Activated CD8-positive, alpha-beta memory T cell treated with anti-CD3 and anti-CD28 coated beads, Interleukin-2, amount 50 U/mL, for 4 hours (primary cell): ENCODE measurements at places on chromosomes 1 and 21.

GRCh38 chr1:82225421-82226185 lies 424.9 kb downstream of the ADGRL2 start:
- DNase-seq: no peak

DNA sequence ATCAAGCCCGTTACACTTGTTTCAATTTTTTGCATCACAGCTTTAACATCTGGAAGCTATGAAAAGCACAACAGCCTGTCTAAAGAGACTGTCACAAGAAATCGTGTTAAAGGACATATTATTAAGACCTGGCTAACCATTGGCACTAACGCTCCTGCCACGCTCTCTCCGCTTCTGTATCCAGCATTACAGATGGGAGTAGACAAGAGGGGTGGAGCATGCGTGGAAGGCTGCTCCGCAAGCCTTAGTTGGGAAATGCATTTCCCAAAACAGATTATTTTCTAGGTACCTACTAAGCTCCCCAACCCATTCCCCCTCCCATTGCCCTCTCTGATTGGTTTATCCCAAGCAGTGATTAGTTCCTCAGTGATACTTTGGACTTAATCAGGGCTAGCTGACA lies 72.4 kb downstream of the NTNG1 start:
- DNase-seq: no peak

GRCh38 chr1:19768353-19769210 lies 31.1 kb downstream of the TMCO4 start:
- no peak for DNase-seq

GRCh38 chr1:109927911-109928321 lies 17.3 kb downstream of the CSF1 start:
- DNase-seq: no peak

DNA sequence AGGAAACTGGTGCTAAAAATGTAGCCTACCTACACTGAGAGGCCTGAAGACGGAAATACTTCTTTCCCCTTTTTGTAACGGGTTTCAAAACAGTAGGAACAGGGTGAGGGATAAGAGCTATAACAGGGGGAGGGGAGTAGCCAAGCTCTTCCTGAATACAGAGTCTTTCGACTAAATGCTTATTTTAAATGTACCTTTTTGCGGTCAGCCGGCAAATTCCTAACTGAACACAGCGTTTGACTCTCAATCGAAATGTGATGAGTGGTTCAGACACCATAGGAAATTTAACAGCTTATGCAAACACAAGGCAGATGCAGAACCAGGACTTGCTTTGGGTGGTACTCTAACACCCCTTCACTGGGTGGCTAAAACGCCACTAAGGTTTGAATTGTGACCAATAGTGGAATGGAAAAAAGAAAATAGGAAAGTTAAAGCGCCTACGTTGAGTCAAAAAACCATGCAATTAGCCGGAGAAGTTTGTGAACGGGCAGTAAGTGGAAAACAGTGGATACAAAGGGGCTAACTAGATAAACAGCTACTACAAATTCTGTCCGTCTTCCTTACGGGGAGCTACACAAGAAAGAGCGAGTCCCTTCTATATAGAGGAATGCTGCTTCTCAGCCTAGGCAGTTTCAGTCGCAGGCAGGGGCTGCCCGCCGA lies 1.7 kb downstream of the EGLN1 start:
- DNase-seq: no peak

DNA sequence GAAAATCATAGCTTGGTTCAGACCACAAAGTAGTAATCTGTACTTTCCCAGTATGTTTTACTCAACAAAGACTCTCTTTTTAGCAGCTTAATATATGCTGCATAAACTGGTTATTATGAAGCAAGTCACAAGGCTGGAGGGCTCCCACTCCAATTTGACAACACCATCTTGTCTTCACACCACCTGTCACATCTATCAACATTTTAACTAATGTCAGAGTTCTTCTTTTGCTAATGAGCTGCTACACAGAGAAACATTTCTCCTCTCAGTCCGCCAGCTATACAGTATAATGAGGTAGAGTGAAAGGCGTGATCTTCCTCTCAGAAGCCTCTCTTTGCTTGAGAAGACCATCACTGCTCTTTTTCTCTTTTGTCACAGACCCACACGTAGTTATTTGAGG lies 230.1 kb downstream of the BARHL2 start:
- no peak for DNase-seq

- no peak for DNase-seq
Measured at GRCh38 chr21:41119901-41120300, 48.1 kb upstream of the BACE2 start.

DNA sequence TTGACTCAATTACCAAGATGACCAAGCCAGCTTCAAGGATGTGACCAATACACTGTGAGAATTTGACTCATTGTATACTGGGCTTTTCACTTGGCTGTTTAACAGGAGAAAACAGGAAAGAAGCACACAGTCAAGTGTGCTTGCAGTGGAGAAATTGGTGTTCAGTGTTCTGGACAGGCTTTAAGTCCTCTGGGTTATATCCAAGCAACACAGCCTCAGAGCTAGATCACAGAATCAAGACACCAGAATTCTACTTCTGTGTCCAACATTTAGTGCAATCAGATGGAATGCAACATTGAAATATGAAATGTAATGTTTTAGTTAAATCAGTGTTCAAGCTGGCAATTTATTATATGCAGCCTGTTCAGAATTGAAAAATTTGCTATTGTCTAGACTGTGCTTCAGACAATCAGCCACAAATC lies 694.4 kb downstream of the LTN1 start:
- DNase-seq: no peak

- DNase-seq: no peak
Measured at GRCh38 chr1:219304227-219305226, 130.8 kb downstream of the LYPLAL1 start.

DNA sequence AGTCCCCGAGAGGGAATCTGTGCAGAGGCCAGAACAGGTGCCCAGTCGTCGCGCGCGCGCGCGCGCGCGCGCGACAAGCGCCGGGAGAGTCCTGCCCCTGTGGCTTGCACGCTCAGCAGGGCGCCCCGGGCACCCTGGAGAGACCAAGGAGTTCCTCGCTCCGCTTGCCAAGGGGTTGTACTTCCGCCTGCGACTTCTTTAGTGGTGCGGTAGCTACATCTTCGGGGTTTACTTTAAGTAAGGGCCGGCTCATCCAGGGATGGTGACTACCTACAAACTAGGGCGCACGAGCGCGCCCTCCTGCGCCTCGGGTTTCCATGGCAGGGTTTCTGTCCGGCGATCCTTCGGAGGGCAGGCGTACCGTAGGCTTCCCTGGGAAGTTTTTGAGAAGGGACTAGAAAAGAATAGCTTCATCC lies 1.4 kb downstream of the LHX4 start:
- DNase-seq: no peak

GRCh38 chr21:35827004-35827403 lies 233.3 kb downstream of the SETD4 start:
- no peak for DNase-seq

DNA sequence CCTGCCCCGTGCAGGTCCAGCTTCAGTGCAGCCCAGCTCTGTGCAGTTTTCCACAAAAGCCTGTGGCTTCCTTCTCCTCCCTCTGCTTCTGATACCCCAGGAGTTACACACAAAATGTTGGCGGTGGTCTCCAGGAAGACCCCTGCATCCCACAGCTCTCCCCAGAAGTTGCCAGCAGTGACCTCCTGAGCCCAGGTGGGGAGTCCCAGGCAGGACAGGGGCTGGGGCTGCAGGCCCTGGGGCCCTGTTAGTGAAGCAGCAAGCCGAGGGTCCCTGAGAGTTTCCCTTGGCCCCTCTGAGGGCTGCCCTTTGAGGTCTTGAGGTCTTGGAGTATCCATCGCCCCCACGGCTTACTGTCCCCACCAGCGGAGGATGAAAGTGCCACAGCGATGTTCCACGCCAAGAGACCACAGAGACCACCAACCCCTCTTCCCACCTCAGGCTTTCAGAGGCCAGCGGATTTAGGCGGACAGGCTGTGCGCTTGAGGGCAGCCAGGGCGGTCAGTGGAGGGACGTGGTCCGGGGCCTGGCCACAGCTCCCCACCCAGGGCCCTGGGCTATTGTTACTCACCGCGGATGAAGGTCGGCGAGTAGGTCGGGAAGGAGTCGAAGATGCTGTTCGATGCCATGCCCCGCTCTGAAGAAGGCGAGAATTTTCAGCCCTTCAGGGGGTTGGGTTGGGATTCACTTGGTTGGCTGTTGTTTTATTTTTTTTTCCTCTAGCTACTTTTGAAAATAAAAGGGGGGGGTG lies 34.0 kb upstream of the RUNX3 start:
- no peak for DNase-seq

DNA sequence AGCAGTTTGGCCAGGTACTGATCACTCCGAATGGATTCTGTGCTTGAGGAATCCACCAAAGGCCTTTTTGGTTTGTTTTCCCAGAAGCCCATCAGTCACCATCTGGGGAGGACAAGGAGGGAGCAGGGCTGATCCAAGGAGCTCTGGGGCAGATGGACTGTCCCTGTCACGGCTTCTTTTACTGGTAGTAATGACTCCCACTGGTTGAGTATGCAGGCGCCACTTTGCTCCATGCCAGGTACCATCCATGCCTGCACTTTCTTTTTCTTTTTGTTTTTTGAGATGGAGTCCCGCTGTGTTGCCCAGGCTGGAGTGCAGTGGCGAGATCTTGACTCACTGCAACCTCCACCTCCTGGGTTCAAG lies 101.7 kb downstream of the UBIAD1 start:
- no peak for DNase-seq

GRCh38 chr1:99469550-99469971 lies 176.4 kb upstream of the PALMD start:
- no peak for DNase-seq

GRCh38 chr1:42322577-42322976 lies 12.5 kb downstream of the FOXJ3 start:
- no peak for DNase-seq

DNA sequence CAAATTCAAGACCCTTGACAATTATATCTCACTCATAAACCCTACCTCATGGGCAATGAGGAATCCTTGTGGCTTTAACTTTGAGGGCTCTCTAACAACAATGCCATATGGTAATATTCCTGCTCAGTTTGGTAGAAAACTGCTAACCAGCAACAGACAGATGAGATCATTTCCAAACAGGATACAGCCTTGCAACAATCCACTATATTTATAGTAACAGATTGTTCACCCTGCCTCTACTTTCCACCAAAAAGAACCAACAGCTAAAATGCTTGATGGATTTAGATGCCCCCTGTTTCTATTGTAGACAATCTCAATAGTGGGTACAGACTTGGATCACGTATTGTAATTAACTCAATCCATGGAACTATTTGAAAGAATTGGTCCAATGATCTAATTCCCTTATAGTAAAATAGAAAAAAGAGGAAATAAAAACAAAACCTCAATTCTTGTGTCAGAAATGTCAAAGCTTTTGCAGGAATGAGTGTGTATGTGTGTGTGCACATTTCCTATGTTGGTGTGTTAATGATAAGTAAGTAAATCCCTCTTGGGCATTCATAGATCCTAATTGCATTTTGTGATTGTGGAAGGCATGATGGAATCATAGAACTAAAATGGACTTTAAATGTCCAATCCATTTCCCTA lies 100.0 kb upstream of the EDEM3 start:
- DNase-seq: no peak

GRCh38 chr1:29743264-29743663 lies 506.9 kb downstream of the PTPRU start:
- no peak for DNase-seq

DNA sequence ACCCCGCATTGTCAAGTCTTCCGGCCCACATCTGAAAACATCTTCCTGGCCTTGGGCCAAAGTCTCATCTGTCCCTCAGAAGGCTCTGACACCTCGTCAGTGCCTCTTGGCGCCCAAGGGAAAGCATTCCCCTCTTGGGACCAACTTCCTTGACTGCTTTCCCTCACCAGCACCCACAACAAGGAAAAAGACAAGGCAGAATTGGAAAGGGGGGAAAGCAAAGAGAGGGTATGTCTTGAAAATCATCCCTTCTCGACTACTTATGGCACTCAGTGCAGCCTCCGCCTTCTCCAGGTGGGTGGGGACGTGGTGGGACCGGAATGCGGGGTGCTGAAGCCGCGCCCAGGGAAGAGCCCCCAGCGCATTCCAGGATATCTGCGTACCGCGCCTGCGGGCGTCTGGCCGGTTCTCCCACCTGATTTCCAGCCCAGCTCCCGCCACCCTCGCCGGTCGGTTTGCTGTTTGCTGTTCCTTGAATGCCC lies 554 bp upstream of the SLC39A1 start:
- DNase-seq: no peak

DNA sequence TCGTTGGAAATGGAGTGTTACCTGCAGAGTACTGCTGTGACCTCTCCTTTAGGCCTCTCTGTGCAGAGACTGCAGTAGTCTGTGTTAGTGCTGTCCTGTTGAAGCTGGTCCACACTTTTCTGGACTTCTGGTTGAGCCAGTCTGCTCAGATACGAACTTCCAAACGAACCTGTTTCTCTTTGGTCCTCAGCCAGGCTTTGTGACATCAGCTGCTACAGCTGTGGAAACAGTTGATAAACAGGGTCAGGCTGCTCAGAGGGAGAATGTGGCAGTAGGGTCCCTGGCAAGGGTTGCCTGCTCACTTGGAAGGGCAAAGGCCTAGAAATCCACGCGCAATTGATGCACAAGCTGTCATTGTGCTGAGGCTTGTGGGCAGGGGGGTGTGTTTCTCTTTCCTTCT lies 98.8 kb downstream of the NOS1AP start:
- DNase-seq: no peak

DNA sequence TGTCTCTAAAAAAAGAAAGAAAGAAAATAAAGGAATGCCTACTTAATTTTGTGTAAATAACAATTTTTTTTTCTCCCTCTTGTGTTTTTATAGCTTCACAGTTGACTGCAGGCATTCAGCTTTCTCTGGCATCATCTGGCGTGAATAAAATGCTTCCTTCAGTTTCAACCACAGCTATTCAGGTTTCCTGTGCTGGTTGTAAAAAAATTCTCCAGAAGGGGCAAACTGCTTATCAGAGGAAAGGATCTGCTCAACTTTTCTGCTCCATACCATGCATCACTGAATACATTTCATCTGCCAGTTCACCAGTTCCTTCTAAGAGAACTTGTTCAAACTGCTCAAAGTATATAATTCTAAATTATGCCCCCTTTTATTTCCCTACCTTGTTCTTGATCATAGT lies 18.0 kb downstream of the ZMYM1 start:
- no peak for DNase-seq

GRCh38 chr1:83531521-83532309 lies 467.2 kb downstream of the TTLL7 start:
- no peak for DNase-seq

GRCh38 chr1:3135744-3136455 lies 66.9 kb downstream of the PRDM16 start:
- DNase-seq: no peak

- DNase-seq: no peak
Measured at GRCh38 chr1:208198236-208198635, 45.9 kb downstream of the PLXNA2 start.
